ENCODE measurements at places on chromosomes 6 and 20. TPM values are rescaled to one million over a fixed set of nuclear protein-coding genes. Genes with fewer than 3 reads are reported as not detected.

- no peak for DNase-seq
- H3K27ac ChIP-seq: no peak overlapping the region
- no peak overlapping the region for H3K4me3 ChIP-seq
- no peaks in the 10 kb centered on the region for H3K4me1 ChIP-seq
- no peaks in the 10 kb centered on the region for H3K27me3 ChIP-seq
Observed at GRCh38 chr6:145009711-145010110, 724.6 kb downstream of the UTRN start.

- no peak overlapping the region for H3K4me3 ChIP-seq
- DNase-seq: no peak
- no peaks in the 10 kb centered on the region for H3K27me3 ChIP-seq
- no peaks in the 10 kb centered on the region for H3K36me3 ChIP-seq
- H3K4me1 ChIP-seq: no peaks in the 10 kb centered on the region
Observed at GRCh38 chr20:19129306-19129705, 83.1 kb upstream of the SLC24A3 start.

DNA sequence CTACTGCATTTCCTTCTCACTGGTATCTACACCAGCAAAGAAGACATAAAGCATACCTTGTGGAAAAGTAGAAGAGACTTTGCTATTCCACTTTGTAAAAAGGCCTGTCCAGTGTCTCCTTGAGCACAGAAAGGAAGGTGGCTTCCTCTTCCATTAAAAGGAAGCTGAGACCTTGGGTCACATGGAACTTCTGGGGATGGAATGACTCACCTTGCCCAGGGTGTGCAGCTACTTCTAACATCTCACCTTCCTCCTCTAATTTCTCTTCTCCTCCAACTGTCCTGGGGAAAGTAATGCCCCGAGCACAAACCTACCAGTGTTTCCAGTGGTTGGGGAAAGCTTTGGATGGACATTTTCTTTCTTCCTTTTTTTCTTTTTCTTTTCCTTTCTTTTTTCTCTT lies 848.8 kb upstream of the MAP3K7 start:
- no peak overlapping the region for H3K4me3 ChIP-seq
- H3K27me3 ChIP-seq: no peaks in the 10 kb centered on the region
- H3K27ac ChIP-seq: no peak overlapping the region
- H3K36me3 ChIP-seq: no peaks in the 10 kb centered on the region
- DNase-seq: no peak
- no peaks in the 10 kb centered on the region for H3K4me1 ChIP-seq

- H3K4me1 ChIP-seq: no peaks in the 10 kb centered on the region
- no peaks in the 10 kb centered on the region for H3K36me3 ChIP-seq
- no peak overlapping the region for H3K27ac ChIP-seq
- DNase-seq: no peak
Observed at GRCh38 chr6:130752267-130752666, 74.9 kb upstream of the SMLR1 start.

DNA sequence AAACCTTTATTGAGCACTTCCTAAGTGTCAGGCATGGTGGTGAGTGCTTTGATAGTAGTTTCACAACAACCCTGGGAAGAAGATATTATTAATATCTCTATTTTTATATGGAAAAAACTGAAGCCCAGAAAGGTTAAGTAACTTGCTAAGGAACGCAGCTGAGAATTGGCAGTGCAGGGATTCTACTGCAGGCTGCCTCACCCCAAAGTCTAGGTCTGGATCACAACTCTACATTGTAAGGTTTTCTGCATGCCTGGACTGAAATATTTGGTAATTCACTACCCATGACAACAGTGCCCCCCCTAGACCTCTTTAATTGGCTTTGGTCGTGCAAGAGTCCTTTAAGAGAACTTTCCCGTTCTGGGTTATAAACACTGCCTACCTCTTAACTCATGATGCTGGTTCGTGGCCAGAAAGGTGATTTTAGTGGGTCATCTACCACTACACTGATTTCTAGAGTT lies 67.1 kb upstream of the KCNQ5 start:
- no peak for DNase-seq
- H3K4me1 ChIP-seq: no peaks in the 10 kb centered on the region
- no peaks in the 10 kb centered on the region for H3K27me3 ChIP-seq
- no peaks in the 10 kb centered on the region for H3K36me3 ChIP-seq
- no peak overlapping the region for H3K4me3 ChIP-seq

DNA sequence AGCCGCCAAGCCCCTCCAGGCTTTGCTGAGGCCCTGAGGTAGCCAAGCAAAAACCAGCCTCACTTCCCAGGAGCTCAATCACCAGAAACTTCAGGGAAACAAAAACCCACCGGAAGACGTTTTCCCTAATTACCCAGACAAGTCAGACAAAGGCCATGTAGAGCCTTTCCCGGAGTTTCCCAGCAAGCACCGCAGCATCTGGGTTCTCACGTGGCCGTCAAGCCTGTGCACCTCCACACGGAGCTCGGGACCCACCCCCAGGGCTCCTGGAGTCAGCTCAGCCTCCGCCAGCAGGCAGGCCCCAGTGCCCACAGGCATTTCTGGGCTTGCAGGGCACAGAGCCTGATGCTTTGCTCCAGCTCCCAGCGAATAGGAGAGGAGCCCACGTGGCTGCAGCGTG lies 10.1 kb upstream of the MRGBP start:
- H3K27me3 ChIP-seq: no peaks in the 10 kb centered on the region
- no peak overlapping the region for H3K4me3 ChIP-seq
- no peaks in the 10 kb centered on the region for H3K4me1 ChIP-seq
- DNase-seq: no peak
- no peaks in the 10 kb centered on the region for H3K36me3 ChIP-seq

The TBX18 gene
- total RNA-seq: not detected

The MOG gene
- total RNA-seq: not detected

Measured in Caco-2 (cell line).